Stimulated activated CD4-positive, alpha-beta T cell treated with anti-CD3 and anti-CD28 coated beads, Interleukin-1b, Interleukin-23, amount 100 ng/mL, for 48 hours (primary cell): ENCODE measurements at places on chromosomes 7 and 10.

DNA sequence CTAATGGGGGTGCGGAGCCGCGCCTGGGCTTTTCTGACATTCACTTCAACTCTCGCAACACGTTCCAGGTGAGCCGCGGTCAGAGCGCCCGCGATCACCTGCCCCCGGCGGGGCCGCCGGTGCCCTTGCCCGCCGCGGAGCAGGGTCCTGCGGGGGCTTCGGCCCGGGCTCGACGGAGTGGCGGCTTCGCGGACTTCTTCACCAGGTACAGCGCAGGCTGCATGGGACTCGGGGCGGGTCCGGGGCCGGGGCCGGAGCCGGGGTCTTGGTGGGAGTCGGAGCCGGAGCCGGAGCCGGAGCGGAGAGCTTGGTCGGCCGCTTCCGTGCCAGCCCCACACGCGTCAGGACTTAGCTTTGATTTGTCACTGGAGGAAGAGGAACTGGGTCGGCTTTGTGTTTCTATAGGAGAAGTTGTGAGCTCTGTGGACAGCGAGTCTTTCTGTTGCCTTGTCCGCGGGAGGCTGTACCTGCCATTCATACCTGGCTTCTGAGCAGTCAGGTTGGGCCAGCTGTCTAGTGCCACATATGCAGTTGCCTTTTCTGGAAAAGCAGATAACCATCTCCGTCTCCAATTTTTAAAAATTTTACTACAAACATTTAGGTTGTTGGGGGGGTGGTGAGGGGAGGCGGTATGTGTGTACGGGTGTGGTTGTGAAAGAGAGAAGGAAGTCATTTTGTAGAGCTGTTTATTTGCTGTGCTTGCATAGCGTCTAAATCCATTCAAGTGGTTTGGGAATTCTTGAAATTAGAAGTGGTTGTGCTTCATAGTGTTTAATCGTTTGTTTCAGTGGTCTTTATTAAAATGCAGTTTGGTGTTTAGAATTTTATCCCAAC lies 1.3 kb downstream of the TBC1D12 start:
- peak; percentile 3 for DNase-seq

- DNase-seq, result no peak
Measured at GRCh38 chr7:55019191-55019690, 424 bp downstream of the EGFR start.

GRCh38 chr7:54906963-54907362 lies 111.9 kb upstream of the EGFR start:
- DNase-seq, result no peak

GRCh38 chr7:2478399-2478785 lies 2.2 kb upstream of the GRIFIN start:
- no peak for DNase-seq

- peak; percentile 6 for DNase-seq
Measured at GRCh38 chr10:27998178-27998953, 513 bp downstream of the ODAD2 start.

GRCh38 chr10:8056871-8057331 lies 2.4 kb downstream of the GATA3 start:
- peak; percentile 60 for DNase-seq

- no peak for DNase-seq
Measured at GRCh38 chr10:25059990-25060389, 43.6 kb downstream of the THNSL1 start.

DNA sequence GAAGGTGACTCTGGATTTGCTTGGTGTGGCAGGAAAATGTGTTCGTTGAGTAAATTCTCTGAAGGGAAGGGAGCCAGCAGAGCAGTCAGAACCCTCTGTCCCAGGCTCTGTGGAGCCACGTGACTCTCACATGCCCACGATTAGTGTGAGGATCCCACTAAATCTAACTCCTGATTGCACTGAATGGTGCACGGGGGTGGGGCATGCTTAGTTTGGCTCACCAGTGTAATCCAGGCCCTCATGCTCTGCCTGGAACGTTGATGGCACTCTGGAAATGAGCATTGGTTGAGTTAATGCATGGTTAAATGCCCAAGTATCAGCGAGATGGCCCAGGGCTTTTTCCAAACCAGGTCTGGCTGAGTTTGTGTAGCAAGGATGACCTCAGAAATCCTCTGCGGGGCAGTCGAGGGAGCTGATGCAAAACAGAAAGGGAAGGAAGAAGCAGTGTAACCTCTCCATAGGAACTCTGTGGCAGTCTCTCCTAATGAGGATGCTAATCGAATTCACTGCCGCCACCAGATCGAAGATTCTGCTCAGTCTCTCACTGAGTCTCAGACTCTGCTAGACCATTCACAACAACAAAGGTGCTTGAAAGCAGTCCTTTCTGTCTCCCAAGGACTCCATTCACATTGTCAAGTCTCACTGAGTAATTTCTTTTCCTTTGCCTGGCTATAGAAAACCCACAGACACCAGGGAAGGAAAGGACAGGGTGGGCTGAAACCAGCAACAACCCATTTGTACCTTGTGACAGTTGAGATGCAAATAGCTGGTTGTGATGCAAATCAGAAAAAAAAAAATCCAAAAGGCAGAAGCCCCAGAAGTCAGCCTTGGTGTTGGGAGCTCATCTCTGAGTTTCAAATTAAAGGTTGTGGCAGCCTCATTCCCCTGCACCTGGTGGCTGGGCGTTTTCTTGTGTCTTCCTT lies 98.1 kb downstream of the C10orf105 start:
- DNase-seq, result no peak

- no peak for DNase-seq
Measured at GRCh38 chr10:43172645-43173044, 34.4 kb downstream of the CSGALNACT2 start.

DNA sequence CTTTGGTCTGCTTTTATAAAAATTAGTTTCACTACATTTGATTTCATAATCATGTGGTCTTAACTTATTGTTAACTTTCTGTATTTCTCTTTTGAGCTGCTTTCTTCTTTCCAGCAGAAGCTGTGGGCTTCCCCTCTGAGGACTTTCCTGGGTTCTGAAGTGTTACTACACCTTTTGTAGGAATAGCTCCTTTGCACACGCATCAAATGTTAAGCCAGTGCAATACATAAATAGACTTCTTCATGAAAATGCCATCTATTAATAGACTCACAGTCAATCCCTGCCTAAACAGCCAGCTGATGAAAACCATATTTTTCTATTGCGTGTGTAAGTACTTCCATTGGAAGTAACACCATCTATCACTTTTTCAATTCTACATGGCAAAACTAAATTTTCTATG lies 1.5 kb downstream of the ABCB4 start:
- no peak for DNase-seq

DNA sequence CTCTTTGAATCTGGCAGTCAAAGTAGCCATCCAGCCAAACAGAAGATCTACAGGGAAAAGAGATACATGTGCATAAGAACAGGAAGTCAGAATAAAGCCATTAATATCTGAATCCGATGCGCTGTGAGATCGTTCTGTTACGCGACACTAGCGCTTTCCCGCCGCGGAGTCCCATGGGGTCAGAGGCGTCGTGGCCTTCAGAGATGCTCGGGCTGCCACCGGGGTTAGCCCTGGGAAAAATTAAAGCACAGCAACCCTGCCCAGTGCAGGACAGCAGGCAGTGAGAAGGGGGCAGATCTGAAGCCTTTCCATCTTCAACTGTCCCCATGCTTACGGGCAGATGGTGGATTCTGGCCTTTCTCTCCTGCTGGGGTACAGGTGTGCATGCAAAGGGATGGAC lies 225.6 kb upstream of the MGMT start:
- no peak for DNase-seq

DNA sequence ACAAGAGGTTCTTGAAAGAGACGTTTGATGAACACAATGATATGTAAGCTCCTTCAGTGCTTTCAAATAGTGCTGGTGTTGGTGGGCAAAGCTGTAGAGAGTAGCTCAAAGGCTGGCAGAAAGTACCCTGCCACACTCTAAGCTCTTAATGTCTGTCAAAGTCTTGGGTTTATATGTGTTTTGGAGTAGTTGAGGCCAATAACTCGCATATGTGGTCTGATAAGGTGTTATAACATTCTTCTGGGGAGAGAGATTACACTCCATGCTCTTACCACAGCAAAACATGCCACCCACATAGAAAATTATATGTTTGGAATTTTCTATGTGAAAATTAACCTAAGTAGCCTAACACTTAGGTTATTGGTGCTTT lies 30.8 kb upstream of the NME8 start:
- DNase-seq, result no peak

DNA sequence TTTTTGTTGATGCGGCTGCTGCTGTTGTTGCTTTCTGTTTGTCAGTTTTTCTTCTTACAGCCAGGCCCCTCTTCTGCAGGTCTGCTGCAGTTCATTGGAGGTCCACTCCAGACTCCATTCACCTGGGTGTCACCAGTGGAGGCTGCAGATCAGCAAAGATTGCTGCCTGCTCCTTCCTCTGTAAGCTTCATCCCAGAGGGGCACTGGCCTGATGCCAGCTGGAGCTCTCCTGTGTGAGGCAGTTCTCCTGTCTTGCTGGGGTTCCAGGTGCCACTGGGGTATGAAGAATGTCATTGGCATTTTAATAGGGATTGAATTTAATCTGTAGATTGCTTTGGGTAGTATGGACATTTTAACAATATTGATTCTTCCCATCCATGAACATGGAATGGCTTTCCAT lies 308.5 kb upstream of the MEOX2 start:
- DNase-seq, result no peak

- DNase-seq, result no peak
Measured at GRCh38 chr10:124462348-124462695, 699 bp downstream of the LHPP start.

DNA sequence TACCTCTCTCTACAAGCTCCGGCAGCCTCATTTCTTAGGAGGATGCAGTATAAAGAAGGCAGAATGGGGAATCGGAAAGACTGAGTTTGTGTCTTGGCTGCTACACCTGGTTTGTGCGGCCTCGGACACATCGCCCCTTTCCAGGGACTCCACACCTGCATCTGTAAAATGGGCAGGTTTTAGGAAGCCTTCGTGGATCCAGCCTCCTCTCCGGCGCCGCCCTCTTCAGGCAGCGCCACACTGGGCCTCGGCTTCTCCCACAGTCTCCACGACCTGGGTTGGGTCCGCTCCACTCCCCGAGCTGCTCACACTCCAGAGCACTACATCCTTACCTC lies 341 bp downstream of the GOT1 start:
- no peak for DNase-seq

GRCh38 chr10:88232029-88232895 lies 350.9 kb downstream of the RNLS start:
- no peak for DNase-seq
